ENCODE measurements at places on chromosomes 5 and 9.

GRCh38 chr5:179152144-179152895 is 92.1 kb downstream of the ZNF354C start:
- no peak for DNase-seq

- no peak for DNase-seq
Measured at GRCh38 chr5:62265648-62266112, 40.3 kb upstream of the KIF2A start.

DNA sequence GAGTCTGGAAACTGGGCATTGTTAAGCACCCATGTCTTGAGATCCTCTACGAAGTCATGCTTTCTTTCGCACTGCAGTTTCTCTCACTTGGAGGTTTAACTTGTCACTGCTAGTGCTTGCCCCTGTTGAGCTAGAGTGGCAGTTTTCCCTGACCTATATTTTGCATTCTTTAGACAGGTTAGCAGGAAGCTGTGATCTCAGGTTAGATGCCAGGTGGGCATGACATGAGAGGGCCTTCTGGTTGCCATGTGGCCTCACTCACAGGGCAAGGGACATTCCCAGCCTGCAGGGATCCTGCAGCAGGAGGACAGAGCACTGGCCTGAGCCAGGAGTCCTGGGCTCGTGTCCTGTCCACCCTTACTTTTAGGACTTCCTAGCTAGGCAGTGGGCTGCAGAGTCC is 28.6 kb downstream of the SLC36A1 start:
- no peak for DNase-seq

GRCh38 chr9:93829271-93830011 is 125.7 kb downstream of the BARX1 start:
- no peak for DNase-seq

- DNase-seq, result no peak
Measured at GRCh38 chr5:1660001-1660400, 136.2 kb upstream of the LPCAT1 start.

GRCh38 chr9:93630806-93631411 is 54.5 kb downstream of the PHF2 start:
- DNase-seq, result no peak

- no peak for DNase-seq
Measured at GRCh38 chr5:68313336-68313735, 97.8 kb downstream of the PIK3R1 start.

DNA sequence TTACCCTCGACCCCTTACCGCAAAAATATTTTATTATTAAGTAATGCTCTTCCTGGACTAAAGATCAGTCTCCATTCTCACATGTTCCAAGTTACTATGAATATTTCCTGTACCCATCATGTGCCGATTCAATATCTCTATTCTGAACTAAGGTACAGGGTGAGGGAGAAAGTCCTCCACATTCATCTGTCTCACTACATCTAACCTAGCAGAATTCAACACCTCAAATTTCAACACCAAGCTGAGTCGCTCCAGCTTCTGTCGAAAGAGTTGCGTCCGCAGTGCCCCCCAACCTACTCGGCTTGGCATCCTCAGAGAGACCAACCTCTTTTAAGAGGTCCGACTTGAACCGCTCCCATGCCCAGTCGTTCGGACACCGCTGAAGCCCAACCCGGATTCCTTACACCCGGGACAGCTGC is 1.0 kb downstream of the CERT1 start:
- no peak for DNase-seq

DNA sequence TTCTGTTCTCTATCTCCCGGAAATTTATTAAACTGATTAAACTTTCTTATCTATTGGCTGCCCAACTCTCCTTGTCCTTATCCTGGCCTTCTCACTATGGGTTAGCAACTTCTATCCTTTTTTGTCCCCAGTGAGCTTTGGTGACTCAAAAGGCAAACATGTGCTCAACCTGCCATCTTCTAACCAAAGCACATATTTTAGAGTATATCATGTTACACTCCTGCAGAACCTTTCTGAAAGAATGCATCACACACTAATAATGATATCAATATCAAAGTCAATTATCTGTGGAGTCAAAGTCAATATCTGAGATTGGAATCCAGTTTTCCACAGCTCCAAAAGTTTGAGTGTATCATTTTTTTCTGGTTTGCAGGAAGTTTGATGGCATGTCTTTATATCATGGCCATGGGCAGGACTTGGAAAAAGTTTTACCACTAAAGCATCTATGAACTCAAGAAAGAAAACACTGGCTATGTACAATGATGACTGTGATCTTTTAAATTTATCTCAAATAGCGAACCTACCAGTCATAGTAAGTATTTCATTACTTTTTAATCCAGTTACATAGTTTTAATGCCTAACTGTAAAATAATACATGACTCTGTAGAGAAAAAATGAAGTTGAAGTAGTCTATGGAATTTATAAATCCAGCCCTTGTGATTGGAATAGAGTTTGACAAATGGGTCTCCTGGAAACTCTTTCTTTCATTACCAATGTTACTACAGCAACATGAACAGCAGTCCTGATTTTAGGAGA is 166.8 kb downstream of the DROSHA start:
- no peak for DNase-seq

GRCh38 chr5:169161022-169161680 is 139.8 kb downstream of the SLIT3 start:
- no peak for DNase-seq

GRCh38 chr5:7391215-7391614 is 4.7 kb upstream of the ADCY2 start:
- DNase-seq, result no peak

DNA sequence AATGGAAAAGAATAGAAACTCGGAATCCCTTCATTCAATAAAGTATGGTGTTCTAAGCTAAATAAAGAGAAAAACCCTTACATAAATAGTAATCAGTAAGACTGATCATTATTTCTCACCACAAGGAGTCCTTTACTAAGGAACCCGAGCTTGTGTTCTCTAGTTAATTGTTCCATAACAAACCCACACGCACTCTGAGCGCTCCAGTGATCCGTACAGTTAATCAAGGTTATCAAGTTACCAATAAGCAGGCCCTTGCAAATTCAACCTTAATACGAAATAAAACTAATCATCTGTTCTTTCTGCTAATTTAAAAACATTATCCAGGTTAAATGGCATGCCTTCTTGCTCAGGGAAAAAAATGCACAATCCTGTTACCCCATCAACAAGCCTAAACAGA is 224.4 kb downstream of the FRMD3 start:
- DNase-seq, result no peak
